Kidney glomerular epithelial cell (primary cell): ENCODE measurements at places on chromosomes 1 and 21.

DNA sequence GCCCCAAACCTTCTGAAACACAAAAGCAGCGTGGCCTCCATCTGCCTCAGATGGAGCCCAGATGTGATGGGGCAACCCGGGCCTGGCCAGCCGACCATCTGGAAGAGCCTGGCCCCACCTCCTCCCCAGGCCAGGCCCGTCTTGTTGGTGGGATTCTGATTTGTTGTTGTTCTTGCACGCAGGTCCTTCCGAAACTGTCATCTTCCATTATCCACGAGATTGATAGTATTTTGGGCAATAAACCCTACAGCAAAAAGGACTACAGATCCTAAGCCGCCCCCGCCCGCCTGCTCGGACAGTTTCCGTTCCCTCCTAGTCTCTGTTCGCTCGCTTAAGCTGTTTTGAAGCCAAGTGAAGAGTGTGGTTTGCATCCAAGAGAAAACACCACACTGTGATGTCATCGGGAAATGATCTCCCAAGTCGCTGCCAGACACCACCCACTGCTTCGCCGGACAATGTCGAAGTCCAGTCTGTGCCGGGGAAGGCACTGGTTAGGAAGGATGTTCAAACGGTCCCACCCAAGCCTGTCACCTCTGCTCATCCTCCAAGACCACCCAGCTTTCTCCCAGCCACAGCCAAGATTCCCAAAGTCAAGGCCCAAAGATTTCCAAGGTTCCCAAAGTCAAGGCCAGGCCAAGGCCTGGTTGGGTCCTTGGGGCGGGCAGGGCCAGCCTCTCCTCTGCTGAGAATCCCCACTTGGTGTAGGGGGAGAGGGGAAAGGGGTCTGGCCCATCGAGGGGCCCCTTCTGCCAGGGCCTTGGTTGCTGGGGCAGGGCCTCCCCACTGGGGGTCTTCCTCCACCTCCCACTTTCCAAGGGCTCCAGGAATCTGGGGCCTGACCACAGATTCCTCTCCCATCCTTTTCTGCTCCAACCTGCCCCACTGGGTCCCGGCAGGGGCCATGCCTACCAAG lies 52.9 kb downstream of the KCNAB2 start:
- no peak for DNase-seq

- DNase-seq, result no peak
Observed at GRCh38 chr21:43262427-43262826, 93.6 kb downstream of the CRYAA start.

DNA sequence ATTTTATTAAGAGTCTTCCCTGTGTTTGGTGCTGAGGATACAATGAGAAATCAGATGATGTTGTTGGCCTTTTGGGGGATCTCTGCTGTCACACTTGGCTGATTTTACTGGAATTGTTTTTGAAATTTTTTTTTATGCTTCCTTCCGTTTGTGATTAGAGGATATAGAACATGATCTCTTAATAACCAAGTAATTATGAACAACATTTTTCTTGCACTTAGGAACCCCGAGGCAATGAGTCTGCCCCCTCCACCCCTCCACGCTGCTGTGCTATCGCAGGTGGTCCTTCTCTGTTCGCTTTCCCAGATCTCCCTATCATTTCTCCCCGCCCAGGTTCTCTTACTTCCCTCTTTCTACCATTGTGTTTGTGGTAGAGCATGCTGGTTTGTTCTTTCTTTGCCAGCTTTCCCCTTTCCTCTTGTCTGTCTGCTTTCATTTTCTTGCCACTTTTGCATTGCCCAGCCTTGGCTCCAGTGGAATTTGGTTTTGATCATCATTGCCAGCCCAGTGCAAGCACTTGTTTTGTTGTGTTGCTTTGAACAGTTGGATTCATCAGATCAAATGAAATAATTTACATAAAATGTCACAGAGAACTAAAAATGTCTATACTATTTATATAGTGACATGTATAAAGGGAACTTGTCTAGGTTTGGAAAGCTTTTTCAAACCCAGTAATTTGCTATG lies 73.1 kb upstream of the SCCPDH start:
- DNase-seq, result no peak

GRCh38 chr21:43712268-43712942 lies 6.5 kb upstream of the PDXK start:
- peak; percentile 100 for DNase-seq

DNA sequence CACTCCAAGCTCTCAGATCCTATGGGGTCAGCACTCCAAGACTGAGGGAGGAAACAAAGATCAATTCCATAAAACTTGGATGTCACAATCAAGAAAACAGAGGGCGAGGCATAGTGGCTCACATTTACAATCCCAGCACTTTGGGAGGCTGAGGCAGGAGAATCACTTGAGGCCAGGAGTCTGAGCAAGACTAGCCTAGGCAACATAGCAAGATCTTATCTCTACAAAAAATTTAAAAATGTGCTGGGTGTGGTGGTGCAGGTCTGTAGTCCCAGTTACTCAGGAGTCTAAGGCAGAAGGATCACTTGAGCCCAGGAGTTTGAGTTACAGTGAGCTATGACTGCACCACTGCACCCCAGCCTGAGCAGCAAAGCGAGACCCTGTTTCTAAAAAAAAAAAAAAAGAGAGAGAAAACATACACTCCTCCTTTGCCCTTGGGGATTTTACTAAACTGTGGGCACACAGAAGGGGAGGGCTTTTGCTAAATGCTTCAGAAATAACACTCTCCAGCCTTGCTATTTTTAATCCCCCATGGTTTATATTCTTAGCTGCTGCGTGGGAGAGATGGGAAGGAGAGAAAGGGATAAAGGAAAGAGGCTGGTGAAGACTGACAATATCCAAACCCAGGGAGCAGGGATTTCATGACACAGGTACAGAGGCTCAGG lies 18.1 kb downstream of the ARHGEF2 start:
- DNase-seq, result no peak

DNA sequence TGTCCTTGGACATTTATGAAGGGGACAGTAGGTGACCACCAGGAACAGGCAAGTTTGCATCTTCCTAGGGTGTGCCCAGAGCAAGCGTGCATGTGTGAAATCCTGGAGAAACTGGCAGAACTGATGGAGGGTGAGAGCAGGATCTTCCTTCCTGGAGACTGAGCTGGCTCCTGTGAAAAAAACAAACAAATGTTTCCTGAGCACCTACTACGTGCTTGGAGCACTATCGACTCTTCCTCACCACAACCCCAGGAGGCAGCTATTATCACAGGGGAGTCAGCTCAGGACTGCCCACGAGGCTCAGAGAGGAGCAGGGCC lies 1.5 kb upstream of the EDN2 start:
- no peak for DNase-seq

GRCh38 chr1:4079815-4080214 lies 179.7 kb upstream of the C1orf174 start:
- DNase-seq, result no peak

- DNase-seq, result peak; percentile 36
Observed at GRCh38 chr1:14303011-14303410, 295.5 kb upstream of the KAZN start.

DNA sequence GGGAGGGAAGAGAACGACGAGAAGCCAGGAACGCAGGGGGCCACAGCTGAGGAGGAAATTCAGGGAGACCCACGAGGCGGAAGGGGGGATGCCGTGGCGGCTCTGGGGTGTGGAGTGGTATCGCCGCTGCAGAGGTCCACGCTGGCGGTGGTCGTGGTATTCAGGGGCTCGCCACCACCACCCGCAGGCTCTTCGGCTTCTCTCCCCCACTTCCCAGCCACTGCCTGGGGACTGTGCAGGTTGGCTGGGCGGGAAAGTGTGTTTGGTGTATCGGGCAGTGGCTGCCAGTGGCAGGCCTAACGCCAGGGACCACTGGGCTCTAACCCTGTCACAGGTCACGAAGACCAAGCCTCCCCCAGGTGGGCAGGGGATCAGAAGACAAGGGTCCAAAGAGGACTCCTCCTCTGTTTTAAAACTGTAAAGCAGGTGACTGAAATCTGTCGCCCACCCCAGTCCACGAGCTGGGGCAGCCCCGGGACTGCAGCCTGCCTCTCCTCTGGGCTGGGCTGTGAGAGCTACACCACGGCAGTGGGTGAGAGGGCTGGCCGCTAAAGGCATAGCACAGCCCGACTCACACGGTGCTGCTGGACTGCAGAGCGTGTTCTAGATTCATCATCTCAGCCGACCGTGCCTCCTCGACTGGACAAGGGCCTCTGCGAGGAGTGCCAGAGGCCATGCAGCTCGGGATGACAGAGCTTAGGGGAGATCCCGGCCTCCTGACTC lies 30.9 kb downstream of the SLC66A1 start:
- no peak for DNase-seq

GRCh38 chr1:115462566-115463076 lies 124.6 kb upstream of the NGF start:
- no peak for DNase-seq

GRCh38 chr1:173328961-173329360 lies 121.8 kb upstream of the TNFSF4 start:
- no peak for DNase-seq

- no peak for DNase-seq
Observed at GRCh38 chr1:161013131-161013487, 7.8 kb downstream of the F11R start.

GRCh38 chr1:228410015-228410414 lies 3.4 kb upstream of the TRIM11 start:
- no peak for DNase-seq

DNA sequence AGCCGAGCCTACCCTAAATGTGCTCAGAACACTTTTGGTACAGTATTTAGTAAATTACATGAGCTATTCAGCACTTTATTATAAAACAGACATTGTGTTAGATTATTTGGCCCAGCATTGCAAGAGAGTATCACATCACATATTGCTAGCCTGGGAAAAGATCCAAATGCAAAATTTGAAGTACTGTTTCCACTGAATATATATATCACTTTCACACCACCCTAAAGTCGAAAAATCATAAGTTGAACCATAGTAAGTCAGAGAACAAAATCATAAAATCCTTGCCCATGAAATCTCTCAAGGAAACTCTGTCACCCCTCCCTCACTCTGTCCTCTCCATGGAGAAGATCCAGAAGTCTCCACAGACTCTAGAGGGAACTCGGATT lies 33.1 kb downstream of the RGS8 start:
- DNase-seq, result no peak
